ENCODE measurements at places on chromosomes 3 and 15.

DNA sequence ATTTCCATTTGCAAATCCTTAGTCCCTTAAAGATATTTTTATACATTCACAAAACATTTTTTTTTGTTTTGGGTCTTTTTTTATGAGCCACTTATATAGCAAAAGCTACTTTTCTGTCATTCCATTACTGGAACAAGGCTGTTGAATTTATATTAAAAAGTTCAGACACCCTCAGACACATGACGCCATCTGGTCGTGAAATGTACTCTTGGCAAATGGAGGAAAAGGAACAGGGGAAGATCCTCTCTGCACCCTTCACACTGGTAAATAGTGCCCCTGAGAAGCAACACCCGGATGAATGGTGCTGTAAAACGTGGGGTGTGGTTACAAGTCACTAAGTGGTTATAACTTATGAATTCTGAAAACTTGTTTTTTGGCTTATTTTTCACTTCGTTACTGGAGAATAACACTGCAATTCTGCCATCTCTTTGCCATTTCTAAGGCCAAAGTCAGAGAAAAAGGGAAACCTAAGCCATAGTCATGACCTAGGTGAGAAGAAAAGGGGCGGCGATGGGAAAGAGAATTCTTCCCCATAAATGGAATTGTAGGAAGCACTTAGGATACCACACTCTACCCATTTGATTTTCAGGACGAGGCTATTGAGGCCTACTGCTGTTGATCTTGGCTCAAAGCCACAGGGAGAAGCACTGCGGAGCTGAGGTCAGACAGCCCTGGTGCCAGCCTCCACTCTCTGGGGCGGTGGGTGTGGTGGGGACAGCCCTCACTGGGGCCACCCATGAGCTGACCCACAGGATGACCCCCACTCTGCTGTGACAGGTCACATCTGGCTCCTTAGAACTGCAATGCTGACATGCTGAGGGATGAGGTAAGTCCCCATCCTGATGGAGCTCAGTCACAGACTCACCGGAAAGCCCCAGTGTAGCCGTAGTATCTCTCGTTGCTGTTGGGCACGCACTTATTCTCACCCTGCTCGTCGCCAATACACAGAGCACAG lies 21.9 kb downstream of the LTF start:
- DNase-seq, result no peak

- DNase-seq, result peak; percentile 88
These were observed 11.9 kb downstream of the CFAP100 start for GRCh38 chr3:126406389-126407296.

DNA sequence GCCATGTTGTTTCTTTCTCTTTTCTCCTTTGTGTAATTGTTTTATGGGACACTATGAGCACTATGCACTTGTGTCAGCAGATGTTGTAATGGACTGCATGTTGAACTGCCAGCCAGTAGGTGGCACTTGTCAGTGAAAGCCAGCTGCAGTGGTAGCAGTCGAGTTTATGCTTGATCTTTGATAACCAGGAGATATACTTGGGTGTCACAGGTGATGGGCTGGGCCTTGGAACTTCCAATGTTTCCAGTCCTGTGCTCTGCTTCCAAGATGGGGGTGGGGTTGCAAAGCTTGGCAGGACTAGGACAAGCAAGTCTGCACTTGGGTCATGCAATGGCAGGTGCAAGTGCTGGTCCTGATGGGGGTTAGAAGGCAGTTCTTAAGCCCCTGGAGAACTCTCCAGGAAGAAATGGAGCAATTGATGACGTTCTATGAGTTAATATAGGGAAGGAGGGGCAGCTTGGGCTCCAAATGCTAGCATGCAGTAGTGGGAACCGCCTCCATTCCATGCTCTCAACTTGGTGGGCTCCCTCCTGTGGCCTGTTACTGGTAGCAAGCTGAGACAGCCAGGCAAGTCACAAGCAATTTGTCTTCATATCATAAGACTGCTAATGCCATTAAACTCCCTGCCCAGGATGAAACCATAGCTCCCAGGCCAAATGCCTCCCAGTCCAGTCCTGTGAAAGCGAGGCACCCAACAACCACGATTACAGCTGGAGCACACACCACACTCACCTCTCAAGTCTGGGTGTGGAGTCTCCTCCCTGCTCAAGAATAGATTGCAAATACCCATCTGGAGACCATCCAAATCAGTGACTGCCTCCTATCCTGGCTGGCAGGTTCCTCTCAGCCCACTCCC lies 287.2 kb downstream of the CGGBP1 start:
- DNase-seq, result no peak

DNA sequence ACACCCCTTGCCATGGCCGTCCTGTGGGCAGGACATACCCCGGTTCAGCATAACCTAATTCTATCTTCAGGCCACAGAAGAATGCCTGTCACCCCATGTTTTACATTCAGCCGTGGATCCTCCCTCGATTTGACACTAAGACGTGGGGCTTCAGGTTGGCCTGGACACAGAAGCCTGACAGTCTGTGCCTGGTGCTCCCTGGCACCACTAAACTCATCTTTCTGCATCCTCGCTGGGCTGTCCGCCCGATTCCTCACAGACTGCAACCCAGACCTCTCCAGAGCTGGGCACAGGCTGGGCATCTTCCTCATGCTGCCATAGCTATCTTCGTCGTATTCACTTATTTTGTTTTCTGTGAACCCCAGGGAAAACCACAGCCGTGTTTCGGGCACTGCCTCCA lies 117.8 kb upstream of the IQSEC1 start:
- DNase-seq, result no peak

GRCh38 chr3:16759227-16759903 lies 125.4 kb upstream of the PLCL2 start:
- no peak for DNase-seq
